SK-MEL-5 (cell line): ENCODE measurements at places on chromosomes 5 and 9. TPM values are rescaled to one million over a fixed set of nuclear protein-coding genes. Genes with fewer than 3 reads are reported as not detected.

Gene FBP2
- not detected in 2 replicates for total RNA-seq

Gene CDC20B
- total RNA-seq, result 0.21 and 0.35 TPM in 2 replicates

Gene SERF1A
- total RNA-seq, result 6.6 and 10.0 TPM in 2 replicates

Gene MEF2C
- 34.2 and 35.1 TPM in 2 replicates for total RNA-seq

Gene GRPEL2
- total RNA-seq, result 21.5 and 25.3 TPM in 2 replicates

Gene IL5
- total RNA-seq, result not detected in 2 replicates

Gene RLN2
- not detected in 2 replicates for total RNA-seq

Gene TMEM174
- not detected in 2 replicates for total RNA-seq

Gene MLANA
- 3,042 and 3,120 TPM in 2 replicates for total RNA-seq

Gene DEPDC1B
- total RNA-seq, result 18.8 and 21.5 TPM in 2 replicates

Gene SLCO6A1
- total RNA-seq, result not detected in 2 replicates

Gene SLC1A1
- 1.4 and 1.6 TPM in 2 replicates for total RNA-seq

Gene PNPLA7
- 0.29 and 0.37 TPM in 2 replicates for total RNA-seq
